GM23248 (cell line): ENCODE measurements at places on chromosomes 4 and X. TPM values are rescaled to one million over a fixed set of nuclear protein-coding genes. Genes with fewer than 3 reads are reported as not detected.
A peak's percentile ranks its signal among the peaks of the same experiment; 100 is the strongest.

Gene BTC
- not detected in 2 replicates for polyA plus RNA-seq

DNA sequence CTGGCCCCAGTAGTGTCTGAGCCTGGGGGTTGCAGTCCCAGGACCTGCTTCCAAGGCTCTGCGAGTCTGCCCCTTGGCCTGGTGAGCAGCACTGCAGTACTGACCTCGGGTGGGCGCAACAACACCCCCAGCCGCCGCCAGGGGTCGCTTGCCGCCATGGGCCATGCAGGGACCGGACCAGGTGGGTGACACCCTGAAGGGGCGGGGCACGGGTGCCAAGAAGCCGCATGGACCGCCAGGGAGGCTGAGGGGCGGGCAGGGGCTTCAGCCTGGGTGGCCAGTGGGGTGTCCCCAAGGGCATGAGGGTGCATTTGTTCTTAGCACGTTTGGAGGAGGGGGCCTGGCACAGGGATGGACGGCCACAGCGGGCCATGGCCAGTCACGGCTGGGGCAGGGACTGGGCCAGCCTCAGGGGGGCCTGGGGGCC, 25.0 kb downstream of the TACC3 start:
- DNase-seq = peak; percentile 75

DNA sequence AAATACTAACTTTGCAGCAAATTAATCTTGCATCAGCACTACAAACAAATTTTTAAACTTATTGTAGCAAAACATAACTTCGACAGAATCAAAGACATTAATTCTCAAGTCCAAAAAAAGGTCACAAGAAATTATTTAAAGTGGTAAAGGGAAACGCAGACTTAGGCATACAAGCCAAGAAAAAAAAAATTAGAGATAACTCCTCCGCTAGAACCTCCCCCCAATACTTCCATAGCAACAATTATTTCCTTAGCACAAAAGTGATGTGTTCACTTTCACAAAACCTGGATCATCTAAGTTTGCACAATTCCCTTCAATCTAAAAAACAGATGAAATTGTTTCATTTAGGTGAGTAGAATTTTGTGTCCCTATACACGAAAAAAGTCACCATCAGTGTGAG, 1.1 kb downstream of the LRBA start:
- peak; percentile 10 for DNase-seq

- peak; percentile 26 for DNase-seq
These were observed 551.5 kb upstream of the PITX2 start for GRCh38 chr4:111174331-111174730.
